BJ (cell line): ENCODE measurements at places on chromosomes 11 and 22.
A peak's percentile ranks its signal among the peaks of the same experiment; 100 is the strongest.

DNA sequence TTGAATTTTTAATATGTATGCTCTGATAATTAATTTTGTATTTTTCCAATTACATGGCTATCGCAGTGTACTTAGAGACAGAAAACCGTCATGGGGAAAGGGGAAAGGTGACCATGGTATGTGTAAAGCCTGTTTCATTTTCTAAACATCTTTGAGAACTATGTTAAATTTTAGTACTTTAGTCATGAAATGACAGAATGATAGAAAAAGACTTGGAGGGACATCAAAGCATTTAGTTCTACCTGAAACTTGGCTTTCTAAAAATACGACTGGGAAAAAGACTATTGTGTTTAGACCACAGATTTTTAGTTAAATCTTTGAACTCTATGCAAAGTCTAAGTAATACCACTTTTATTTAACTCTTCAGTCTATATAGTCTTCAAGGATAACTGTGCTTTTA is 54.1 kb downstream of the MAML2 start:
- no peak for DNase-seq

DNA sequence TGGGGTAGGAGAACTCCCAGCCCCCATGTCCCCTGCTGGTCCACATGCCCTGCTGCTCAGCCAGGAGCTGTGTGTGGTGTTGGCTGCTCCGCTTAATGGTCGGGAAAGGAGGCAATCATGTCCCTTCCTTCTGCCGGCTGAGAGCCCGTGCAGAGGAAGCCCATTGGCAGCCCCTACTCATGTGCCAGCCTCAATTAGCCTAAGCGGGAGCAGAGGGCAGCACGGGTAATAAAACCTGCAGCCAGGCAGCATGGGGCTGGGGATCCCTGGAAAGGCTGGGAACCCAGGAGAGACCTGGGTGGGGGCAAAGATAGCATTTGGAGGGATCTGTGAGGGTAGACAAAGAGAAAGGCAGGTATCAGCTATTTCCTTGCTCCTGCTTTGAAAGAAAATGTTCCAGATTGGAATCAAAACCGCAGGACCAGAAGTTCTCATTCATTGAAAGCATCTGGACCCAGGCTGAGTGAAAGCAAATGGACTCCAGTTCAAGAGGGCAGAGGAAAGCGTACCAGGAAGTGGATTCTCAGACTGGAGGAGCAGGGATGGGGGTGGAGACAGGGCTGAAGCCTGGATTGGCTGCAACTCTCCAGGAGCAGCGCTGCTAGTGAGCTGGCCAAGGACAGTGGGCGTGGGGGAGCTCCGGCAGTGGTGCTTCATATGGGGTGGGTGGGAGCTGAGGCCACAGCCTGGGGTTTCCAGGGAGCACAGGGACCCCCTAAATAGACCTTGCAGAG is 103.4 kb upstream of the NECTIN1 start:
- no peak for DNase-seq

DNA sequence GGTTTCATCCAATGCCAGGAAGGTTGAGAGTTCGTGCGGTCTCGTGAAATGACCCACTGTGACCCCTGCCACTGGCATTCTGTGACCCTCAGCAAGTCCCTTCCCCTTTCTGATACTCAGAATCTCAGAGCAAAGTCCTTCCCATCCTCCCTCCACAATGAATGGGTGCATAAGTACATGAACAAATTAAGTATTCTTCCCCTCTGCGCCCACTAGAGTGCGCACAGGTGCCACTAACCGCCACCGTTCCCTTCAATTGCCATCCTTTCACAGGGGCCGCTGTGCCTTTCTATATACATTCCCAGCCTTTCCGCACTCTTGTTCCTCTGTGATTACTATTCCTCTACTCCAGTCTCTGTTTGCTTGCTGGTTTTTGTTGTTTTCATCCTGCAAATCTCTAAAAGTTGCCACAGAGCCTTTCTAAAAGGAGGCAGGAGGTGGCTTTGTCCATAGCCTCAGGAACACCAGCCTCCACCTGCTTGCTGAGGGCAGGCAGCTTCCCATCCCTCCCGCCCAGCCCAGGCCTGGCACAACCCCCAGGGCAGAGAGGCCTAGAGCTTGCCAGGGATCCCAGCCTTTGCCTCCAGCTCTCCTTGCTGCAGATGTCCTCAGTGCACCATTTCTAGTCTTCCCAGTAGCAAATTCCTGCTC is 6.7 kb upstream of the AP1B1 start:
- DNase-seq, result peak; percentile 19

GRCh38 chr11:94676814-94677213 is 91.3 kb upstream of the AMOTL1 start:
- DNase-seq, result no peak

GRCh38 chr11:22558664-22559063 is 67.0 kb downstream of the FANCF start:
- no peak for DNase-seq

DNA sequence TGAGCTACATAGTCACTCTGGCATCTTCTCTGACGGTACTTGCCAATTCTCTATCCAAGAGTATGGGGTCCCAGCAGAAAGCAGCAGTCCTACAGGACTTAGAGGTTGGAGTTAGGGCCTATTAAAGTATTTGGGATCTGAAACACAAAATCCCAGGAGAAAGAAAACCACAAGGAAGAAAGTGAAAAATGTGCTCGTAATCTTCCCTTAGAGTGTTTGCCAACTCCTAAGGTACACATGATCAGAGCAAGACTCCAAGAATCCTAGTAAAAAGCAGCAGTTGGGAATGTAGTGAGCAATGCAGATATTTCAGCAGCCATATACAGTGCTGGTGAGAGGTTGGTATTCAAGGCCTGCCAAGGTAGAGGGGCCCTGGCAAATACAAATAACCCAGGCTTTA is 71.6 kb downstream of the EXT2 start:
- no peak for DNase-seq

DNA sequence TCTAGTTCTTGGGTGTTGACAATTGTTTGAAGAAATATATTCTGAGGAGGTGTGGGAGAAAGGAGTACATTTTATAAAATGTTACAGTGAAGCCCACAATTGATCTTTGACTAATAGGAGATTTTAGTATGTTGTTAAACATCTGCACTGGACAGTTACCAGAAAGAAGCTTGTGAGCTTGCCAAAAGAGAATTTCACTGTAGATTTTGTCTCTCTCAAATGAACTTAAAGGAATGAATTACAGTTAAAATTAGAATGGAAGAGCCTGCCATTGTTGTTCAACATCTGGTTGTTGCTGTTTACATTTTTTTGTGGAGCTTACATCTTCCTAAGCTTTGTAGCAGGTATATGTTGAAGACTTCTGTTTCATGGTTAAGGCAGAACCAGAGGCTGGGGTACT is 620.5 kb upstream of the CCDC179 start:
- DNase-seq, result no peak

DNA sequence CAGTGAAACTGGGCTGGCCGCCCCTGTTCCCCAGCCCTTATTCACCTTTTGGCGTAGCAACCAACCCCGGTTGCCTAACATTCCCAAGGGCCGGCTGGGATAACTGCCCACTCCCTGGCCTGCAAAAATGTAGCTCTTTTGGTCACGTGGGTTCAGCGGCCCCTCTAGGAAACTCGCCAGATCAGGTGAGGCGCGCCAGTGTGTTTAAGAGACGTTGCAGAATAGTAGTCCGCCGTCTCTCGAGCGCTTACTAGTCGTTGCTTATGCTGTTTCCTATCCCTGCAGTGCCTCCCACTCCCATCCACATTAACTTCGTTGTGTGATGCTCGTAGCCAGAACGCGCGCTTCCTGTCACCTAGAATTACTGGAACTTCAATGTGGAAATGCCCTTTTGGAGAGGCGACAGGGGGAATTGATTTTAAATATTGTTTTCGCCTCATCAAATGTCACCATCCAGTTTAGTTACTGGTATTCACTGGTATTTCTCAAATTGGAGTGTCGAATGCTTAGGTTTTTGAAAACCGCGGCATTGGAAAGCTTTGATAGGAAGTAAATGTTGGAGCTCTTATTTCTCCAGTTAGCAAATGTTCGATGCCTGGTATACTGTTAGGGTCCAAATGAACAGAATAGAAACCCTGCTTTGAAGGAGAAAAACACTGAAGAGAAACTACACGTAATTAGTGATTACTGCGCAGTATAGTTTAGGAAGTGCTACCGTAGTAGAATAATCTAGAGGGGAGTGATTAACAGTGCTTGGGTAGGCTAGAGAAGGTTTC is 823 bp downstream of the CEP57 start:
- no peak for DNase-seq

- DNase-seq, result no peak
These were observed 79.0 kb downstream of the MICAL3 start for GRCh38 chr22:17945156-17945887.

DNA sequence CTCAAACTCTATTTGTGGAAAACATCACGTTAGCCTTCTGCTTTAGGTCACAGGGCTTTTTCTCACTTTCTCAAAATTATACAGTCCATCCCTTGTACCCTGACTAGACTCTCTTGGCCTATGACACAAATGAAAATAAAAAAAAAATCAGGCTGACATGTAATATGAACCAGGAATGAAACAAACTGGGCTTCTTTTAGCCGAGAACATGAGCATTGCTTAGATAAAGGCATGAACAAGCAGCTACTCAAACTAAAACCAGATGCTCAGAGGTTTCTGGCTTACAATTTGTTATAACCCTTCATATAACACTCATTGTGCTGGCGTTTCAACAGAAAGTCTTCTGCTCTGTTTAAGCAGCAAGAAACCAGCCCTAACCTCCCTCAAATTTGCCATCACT is 265.5 kb upstream of the NARS2 start:
- DNase-seq, result peak; percentile 77

- no peak for DNase-seq
These were observed 178.7 kb upstream of the POU2AF2 start for GRCh38 chr11:111066846-111067245.

DNA sequence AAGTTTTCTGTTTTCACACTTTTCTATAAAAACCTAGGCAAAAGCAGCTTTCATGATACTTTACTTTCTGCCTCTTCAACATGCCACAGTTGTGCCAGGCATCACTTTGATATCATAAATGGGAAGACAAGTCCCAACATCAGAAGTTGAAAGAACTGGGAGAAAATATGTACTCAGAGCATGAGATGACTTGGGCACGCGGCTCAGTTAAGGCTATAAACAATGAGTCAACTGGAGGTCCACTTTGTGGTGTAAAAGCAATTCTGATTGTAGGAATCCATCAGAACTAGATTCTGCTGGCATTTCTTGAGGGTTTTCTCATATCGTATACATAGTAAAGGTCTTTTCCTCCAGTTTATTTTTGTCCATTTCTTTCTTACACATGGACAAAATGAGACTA is 109.7 kb upstream of the USP47 start:
- DNase-seq, result no peak

GRCh38 chr22:43134553-43134952 is 8.6 kb downstream of the MCAT start:
- no peak for DNase-seq

DNA sequence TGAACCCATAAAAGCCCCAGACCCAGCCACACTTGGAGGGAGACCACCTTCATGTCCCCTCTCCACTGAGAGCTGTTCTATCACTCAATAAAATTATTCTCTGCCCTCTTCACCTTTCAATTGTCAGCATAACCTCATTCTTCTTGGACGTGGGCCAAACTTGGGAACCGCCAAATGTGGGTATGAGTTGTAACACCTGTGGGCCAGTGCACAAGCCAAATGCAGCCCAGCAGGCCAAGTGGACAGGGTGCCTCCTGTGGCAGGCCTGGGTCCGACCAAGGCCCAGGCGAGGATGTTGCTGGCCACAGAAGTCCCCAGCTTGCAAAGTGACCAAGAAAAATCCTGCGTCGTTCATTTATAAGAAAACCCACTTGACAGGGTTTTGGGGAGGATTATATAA is 621.2 kb downstream of the METTL15 start:
- no peak for DNase-seq

DNA sequence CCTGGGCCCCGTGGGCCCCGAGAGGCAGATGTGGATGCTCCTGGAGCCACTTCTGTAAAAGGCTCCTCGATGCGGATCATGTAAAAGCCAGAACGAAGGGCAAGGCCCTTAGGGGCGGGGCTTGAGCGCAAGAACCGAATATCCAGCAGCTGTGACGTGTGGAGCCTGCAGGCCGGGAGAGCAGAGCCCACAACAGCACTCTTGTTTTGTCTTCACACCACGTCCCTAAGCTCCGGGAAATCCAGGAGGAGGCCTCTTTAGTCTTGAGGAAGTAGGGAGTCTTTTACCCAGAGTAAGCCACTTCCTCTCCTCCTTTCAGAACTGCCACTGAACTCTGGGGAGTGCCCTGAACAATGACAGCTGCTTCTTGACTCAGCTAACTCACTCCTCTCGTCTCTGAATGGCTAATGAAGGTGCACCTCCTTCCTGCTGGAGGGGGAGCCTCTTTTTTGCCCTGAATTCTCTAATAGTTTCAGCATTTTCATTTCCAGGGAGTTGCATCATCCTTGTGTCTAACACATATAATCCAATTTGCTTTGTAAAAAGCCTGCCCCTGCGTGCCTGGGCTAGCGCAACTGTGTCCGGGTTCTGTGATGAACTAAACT is 12.5 kb downstream of the L3MBTL2 start:
- DNase-seq, result peak; percentile 62

DNA sequence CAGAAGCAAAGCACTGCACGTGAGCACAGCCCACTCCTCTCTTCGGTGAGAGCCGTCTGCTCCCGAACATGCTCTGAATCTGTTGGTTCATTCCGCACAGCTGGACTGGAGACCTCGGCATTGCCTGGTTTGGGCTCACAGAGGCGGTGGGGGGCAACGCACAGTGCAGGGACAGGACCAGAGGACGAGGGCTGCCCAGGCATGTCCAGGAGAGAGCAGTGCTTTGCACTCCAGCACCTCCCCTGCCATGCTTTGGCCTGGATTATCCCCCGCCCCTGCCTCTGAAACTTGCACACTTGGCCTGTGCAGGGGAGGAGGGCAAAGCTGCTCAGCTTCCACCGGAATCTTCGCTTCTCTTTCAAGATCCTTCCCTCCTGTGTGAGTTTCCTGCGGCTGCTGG is 536.5 kb downstream of the BRD1 start:
- no peak for DNase-seq

GRCh38 chr11:65207918-65208784 is 26.4 kb downstream of the CAPN1 start:
- DNase-seq, result no peak

- DNase-seq, result no peak
These were observed 14.3 kb upstream of the CBX6 start for GRCh38 chr22:38886333-38886732.

DNA sequence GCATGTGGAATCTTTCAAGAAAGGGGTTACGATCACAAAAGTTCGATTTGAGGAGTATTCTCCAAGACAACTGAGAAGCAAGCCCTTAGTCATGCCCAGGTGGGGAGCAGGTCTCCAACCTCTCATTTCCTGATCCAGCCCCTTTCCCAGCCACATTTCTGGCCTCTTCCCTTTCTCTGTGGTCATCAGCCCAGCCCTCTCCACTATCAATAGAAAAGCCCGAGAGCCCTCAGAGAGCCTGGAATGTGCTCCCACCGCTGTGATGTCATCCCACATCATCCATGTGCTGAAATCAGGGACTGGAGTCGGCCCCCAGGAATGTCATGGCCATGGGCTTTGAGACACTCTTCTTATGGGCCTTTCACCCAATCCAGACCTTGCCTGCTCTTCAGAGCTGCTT is 62.6 kb downstream of the KCNJ1 start:
- no peak for DNase-seq

- no peak for DNase-seq
These were observed 188.6 kb upstream of the MTMR2 start for GRCh38 chr11:96112192-96113128.
